Stimulated activated CD8-positive, alpha-beta memory T cell treated with anti-CD3 and anti-CD28 coated beads, Interleukin-4, amount 100 ng/mL, for 1 hour (primary cell): ENCODE measurements at places on chromosomes 4 and X.

GRCh38 chr4:56535915-56536314 is 30.3 kb downstream of the ARL9 start:
- no peak for DNase-seq

- DNase-seq = no peak
Measured at GRCh38 chrX:65750674-65751469, 83.4 kb downstream of the MSN start.

DNA sequence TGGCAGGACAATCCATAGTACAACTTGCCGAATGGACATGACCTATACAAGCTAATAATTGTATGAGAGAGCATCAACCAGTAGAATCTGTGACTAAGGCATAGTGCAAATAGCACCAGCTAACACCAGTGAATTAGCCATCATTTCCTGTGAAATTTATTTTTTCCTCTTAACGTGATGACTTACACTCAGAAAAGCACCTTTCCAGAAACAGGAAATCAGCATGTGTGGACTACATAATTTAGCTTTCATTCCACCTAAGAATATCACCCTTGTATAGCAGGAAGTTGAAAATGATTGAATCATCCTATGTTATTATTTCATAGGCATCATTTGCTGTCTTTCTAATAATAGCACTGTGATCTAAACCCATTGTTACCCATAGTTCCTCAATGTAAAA is 1393.4 kb upstream of the PCDH7 start:
- no peak for DNase-seq

GRCh38 chr4:21451032-21451431 is 497.5 kb downstream of the KCNIP4 start:
- DNase-seq = no peak

DNA sequence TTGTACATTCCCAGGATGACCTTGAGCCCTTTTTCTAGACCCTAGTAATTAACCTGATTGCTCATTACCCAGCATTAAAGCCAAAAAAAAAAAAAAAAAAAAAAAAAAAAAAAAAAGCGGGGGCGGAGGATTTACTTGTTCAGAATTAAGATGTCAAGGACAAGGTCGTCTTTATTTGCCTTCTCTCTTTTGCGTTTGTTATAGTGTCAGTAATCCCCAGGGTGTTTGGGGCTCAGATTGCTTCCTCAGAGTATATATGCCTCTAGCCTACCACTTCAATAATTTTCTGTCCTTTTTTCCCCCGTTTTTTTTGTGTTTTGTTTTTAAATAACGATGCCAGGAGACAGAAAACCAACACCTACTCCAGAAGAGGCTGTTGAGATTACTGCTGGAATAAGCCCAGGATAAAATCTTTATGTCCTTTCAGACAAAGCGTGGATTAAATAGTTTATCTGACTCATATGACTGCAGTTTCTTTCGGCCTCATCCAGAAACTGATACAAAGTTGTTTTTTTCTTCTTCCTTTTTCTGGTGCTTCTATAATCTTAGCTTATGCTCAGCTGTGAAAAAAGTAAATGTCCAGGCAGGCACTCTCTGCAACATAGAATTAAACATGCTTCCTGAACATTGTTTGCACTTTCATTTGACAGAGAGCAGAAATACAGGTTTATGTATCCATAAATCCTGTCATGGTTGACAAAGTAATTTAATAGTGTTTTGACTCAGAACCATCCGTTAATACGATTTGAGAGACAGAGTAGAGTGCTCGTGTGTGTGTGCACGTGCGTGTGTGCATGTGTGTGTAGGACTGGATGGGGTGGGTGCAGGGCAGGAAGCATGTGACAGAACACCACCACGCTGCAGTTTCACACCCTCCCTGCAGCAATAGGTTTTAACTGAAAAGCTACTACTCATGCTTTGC is 138.6 kb downstream of the AFF1 start:
- DNase-seq = no peak

DNA sequence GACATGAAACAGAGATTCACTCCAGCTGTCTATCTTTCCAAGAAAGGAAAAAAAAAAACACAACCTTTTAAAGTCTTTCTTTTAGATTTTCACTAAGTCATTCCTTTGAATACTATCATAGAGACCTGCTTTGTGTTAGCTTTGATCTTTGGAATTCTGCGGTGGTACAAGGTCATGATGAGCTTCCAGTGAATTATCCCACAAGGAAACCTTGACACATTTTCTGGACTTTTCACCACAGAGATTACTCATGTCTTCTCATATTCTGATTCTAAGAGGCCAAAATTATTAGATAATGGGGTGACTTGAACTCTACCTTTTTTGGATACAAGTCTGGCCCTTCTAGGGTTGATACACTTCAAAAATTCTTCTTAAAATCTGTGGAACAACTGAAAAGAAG is 201.6 kb downstream of the PACRGL start:
- DNase-seq = no peak

DNA sequence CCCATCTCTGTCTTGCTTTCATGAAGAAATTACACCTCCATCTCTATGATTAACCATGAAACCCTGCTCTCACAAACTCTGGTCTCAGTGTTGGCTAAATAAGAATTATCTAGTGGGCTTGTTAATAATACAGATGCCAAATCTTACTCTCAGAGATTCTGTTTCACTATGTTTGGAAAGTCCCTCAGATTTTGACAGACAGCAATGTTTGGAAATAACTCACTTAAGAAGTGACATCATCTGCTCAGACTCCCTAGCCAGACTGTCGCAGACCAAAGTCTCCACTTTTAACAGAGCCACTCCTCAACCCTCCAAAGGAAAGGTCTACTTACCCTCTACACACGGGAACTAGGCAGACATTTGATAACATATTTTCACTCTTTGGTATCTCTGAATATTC is 328.5 kb upstream of the FGF16 start:
- no peak for DNase-seq

- no peak for DNase-seq
Measured at GRCh38 chr4:55396308-55397125, 760 bp downstream of the TMEM165 start.

- no peak for DNase-seq
Measured at GRCh38 chr4:25743971-25744370, 88.3 kb downstream of the SLC34A2 start.

- no peak for DNase-seq
Measured at GRCh38 chr4:51885363-51885762, 42.4 kb downstream of the DCUN1D4 start.

GRCh38 chr4:98491899-98492559 is 166.4 kb downstream of the TSPAN5 start:
- DNase-seq = no peak

DNA sequence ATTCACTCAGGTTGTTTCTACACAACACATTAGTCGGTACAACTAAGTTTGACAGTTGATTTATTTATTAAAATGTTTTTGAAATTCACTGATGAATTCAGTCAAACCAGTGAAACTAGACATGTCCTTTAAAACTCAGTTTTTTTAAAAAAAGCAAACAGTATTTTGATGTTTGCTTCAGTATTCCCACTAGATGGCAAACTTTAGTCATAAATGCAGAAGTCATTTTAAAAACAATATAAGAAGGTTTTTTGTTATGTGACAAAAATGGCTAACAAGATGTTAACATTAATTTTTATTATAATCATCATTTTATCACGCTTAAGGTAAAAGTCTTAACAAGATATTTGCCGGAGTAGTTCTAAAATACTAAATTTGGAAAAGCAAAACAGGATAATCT is 1337.8 kb upstream of the DIAPH2 start:
- no peak for DNase-seq

GRCh38 chrX:17621566-17622270 is 115.6 kb upstream of the SCML1 start:
- DNase-seq = no peak

DNA sequence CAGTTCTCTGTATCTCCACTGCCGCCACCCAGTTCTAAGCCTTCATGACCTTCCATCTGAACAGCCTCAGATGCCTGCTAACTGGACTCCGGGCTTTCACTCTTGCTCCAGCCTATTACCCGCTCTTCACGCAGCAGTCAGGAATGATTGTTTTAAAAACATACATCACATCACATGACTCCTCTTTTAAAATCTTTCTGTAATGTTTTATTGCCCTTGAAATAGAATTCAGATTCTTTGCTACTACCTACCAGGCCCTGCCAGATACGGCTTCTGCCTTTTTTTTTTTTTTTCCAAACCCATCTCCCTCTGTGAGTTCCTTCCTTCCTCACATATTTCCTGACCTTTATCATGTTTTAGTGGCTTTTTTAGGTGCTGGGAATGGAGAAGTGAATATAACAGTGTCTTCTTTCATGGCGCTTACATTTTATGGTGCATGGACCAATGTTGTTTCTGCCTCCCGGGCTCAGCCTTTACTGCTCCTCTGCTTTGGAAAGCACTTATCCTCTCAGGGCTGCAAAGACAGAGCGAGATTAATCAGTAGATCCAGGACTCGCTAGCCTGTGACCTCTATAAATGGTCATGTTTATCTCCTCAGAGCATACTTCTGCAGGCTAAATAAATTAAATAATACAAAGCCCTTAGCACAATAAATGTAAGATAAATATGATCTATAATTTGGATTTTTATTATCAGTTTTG is 58.0 kb downstream of the FBXO8 start:
- DNase-seq = no peak

- no peak for DNase-seq
Measured at GRCh38 chr4:154577324-154577723, 13.2 kb downstream of the FGA start.

- no peak for DNase-seq
Measured at GRCh38 chr4:180060159-180060889, 2182.9 kb upstream of the TENM3 start.

- DNase-seq = no peak
Measured at GRCh38 chrX:41542135-41542534, 95.0 kb downstream of the NYX start.

DNA sequence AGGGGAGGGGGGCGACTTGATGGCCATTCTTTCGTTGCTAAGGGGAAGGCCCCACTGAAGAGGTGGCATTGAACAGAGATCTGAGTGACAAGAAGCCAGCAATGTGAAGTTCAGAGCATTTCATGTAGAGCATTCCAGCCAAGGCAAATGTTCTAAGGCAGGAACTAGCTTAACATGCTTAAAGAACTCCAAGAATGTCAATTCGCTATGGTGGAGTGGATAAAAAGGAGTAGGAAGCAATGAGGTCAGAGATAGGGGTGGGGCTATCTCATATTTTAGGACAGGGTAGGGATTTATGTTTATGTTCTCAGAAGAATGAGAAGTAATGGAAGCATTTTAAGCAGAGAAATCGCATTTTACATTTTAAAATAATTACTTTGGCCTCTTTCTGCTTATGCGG is 130.9 kb downstream of the TTC29 start:
- DNase-seq = no peak

DNA sequence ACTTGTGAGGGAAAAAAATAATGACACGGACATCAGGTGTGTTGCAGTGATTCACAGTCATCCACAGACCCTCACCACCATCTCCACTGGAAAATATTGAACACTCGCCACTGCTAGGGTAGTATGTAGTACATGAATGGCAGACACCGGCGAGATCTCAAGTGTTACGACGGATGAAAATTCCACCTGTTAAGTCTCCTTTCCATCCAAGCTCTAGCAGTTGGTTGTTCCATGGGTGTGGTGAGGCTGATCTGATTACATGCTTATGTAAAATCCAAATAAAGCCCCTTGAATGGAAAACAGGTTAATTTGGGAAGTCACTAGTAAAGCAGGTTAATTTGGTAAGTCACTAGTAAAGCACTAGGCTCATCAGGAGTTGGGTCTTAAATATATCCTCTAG is 1.1 kb upstream of the ARMCX4 start:
- DNase-seq = no peak

- DNase-seq = no peak
Measured at GRCh38 chr4:22493523-22493922, 22.3 kb downstream of the ADGRA3 start.

DNA sequence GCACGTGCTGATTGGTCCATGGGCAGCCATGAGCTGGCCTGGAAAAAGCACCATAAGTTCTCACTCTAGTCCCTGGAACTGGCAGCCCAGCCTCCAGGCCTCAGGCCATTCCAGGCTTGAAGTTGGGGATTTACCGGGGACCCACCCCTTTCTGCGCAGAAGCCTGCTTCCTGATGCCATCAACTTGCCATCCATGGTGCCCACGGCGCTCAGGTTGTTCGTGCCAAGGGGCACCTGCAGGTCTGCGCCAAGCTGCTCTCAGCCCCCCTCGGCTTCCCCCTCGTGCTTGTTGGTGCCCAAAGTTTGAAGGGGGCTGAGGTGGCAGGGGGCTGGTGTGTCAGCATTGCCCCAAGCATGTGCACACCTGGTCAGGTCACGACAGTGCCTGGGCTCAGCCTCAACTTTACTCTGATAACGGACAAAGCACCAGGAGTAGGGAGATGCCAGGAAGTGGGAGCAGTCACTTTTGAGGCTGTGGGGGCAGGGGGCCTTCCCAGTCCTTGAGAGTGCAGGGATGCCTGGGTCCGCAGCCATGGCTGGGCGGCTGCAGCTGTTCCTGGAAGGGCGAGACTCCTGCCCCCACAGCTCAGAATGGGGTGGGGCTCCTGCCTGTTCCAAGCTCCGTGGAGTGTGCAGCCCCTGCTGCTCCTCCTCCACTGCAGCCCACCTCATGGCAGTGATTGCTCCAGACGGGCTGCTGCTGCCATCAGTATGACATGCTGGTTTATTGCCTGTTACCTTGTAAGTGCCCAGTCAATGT is 24.9 kb downstream of the DCUN1D4 start:
- DNase-seq = no peak

DNA sequence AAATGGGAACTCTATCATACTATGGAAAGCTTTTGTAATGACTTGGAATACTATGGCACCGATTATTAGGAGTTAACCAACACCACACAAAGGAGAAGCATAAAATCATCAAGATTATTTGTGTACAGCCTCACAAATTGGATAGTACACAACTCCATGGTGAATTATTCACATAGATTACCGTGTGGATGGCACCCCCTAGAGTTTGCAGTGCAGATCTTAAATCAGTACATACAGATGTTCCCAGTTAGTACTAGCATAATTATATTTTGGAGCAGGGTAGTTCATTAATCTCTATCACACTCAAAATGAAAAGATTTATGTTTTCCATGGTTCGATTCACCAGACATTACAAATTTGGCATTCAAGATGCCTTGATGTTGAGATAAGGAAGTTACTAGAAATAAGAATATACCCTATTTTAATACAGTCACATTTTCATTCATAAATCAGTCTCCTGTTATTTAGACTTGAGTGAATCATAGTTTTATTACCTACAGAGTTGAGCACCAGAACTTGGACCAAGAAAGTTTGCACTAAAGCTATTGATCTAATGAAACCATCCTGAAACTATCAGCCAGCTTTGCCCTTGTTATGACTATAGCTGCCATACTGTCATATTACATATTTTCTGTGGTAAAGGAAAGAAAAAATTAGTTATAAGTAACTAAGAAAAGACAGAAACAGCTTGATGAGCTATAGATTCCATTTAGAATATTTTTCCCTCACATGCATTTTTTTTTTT is 531.8 kb downstream of the GLUD2 start:
- DNase-seq = no peak

- DNase-seq = peak; percentile 32
Measured at GRCh38 chrX:73851014-73852009, 288.3 kb downstream of the CHIC1 start.

DNA sequence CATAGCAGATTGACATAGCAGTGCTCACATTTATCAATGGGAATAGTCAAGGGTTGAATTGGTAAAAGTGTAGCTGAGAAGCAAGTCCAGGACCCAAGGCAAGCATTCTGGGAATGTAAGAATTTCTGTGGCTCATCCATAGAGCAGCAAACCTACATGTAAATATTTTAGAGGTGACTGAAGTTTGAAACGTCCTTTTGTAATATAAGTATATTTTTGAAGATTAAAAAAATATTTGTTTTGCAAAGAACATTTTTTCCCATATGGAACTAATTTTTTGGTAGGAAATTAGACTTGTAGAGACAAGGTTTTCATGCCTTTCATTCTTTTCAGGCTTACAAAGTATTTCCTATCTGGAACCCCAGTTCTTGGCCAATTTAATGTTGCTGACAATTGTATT is 104.0 kb downstream of the TEX13A start:
- no peak for DNase-seq
